ENCODE measurements at places on chromosomes 12 and 14. TPM values are rescaled to one million over a fixed set of nuclear protein-coding genes. Genes with fewer than 3 reads are reported as not detected.

Gene ACSM4
- total RNA-seq, result not detected

Gene CLEC4D
- not detected for total RNA-seq

Gene USP30
- 21.0 TPM for total RNA-seq

DNA sequence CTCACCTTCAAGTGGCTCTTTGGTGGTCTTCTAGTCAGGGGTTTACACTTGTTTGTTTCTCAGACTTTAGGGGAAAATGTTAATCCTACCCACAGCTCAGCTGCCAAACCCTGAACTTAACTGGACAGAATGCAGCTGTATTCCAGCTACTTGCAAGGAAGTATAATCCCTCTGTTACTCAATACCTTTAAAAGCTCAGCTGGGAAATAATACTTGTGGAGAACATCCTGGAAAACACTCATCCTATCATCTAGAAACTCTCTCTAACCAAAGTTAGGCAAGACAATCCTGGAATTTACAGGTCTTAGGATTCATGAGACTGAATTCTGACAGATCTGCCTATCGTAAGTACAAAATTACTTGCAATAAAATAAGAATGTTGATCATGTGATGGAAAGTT is 404.1 kb downstream of the ADAMTS20 start:
- no peak for DNase-seq

Gene LGR5
- total RNA-seq, result 0.67 TPM

GRCh38 chr14:61963926-61964325 is 201.7 kb downstream of the SNAPC1 start:
- no peak for DNase-seq
